ENCODE measurements at places on chromosomes 16 and 17.

DNA sequence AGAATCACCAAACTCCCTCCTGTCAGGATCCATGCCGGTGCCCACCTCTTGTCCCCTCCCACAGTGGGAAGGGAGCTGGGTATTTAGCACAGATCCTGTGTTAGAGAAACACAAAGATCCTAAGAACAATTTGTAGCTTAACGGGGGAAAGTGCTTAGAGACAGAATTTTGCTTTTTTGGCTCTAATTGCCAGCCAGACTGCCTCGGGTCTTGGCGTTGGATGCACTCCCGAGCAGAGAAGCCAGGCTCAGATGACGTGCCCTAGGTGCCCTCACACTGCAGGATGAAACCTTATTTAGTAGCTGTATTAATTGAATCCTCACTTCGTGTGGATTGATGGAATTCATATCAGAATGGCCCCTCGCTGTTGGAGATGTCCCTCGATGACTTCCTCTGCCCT lies 22.5 kb upstream of the MAF start:
- no peak for DNase-seq

DNA sequence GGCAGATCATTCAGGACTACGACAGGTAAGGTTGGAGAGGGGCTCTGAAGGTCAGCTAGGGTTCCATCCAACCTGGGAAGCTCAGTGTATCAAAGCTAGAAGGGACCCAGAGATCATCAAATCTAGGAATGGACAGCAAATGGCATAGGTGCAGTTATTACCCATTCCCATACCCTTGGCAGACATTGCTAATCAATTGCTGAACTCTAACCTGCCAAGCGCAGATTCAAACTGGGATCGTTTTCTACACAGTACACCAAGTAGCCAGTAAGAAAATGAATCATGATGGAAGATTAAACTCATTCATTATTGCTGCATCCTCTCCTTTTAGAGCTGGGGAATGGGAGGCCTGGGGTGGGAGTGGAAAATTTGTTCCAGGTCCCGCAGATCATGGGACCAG lies 33.6 kb downstream of the CPNE2 start:
- no peak for DNase-seq

GRCh38 chr17:75288770-75289114 lies 491 bp downstream of the SLC25A19 start:
- DNase-seq, result no peak

- DNase-seq, result no peak
Measured at GRCh38 chr17:6578491-6578890, 22.1 kb upstream of the PITPNM3 start.

- DNase-seq, result no peak
Measured at GRCh38 chr16:82149536-82149935, 20.5 kb downstream of the MPHOSPH6 start.

- no peak for DNase-seq
Measured at GRCh38 chr16:4491898-4492297, 15.7 kb downstream of the HMOX2 start.

DNA sequence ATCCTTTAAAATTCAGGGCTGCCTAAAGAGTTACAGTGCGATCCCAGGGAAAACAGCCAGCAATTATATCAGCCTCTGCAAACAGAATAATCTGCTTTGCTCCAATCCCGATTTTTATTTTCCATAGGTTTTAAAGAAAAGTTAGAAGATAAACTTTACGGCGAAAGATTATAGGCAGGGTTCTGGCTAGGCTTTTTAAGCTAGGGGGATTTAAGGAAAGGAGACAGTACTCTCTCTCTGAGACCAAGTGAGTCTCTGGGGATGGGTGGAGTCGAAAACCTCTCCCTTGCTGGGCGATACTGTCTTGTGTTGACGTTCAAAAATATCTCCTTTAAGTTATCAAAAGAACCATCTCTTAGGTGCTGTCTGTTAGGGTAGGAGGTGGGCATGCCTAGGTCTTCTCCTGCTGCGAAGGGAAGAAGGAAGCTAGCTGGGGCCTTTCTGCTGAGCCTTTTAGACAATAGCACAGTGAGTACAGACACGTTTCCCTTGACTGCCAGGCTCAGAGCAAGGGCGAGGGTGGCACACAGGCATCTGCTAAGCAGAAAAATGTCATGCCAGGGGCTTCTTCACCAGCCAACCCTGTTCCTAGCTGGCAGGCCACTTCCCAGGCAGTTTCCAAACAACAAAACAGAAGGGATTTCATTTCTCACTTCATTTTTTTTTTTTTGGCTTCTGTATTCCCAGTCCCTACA lies 167.9 kb upstream of the MAF start:
- DNase-seq, result no peak

DNA sequence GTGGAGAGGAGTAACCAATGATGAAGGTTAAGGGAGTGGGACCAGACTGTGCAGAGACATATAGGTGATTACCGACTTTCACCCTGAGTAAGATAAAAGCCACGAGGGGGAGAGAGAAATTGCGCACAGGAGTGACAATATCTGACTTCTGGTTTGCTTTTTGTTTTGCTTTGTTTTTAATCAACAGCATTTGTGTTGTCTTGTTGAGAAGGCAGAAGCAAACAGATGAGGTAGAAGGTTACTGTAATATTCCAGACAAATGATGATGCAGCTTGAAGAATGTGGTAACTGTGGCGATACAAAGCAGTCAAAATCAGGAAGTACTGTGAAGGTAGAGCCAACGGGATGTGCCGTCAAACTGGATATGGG lies 7.5 kb downstream of the PELP1 start:
- DNase-seq, result peak; percentile 63

GRCh38 chr17:48545022-48545375 lies at the start of gene HOXB2:
HOXB2 (minus strand) TSS chr17:48545109; CDS start chr17:48544911, 198 bp downstream.
- no peak for DNase-seq

DNA sequence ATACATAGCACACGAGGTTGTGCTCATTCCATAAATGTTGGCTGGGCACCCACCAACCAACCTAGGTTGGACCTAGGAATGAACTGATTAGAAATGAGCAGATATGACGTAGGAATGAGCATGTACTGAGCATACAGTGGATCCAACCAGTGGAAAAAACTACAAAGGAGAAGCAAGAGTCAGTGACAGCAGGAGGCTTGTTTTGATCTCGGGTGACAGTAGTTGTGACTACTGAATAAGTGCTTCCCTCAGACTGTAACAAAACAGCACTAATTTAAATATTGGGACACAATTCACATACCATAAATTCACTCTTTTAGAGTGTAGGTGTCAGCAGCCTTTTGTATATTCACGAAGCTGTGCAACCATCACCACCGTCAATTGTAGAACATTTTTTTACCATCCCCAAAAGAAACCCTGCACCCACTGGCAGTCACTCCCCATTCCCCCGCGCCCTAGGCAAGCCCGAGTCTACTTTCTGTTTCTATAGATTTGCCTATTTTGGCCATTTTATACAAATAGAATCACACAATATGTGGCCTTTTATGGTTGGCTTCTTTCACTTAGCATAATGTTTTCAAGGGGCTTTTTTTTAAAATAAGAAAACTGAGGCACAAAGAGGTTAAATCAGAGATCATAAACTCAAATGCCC lies 7.0 kb downstream of the VAC14 start:
- DNase-seq, result no peak

DNA sequence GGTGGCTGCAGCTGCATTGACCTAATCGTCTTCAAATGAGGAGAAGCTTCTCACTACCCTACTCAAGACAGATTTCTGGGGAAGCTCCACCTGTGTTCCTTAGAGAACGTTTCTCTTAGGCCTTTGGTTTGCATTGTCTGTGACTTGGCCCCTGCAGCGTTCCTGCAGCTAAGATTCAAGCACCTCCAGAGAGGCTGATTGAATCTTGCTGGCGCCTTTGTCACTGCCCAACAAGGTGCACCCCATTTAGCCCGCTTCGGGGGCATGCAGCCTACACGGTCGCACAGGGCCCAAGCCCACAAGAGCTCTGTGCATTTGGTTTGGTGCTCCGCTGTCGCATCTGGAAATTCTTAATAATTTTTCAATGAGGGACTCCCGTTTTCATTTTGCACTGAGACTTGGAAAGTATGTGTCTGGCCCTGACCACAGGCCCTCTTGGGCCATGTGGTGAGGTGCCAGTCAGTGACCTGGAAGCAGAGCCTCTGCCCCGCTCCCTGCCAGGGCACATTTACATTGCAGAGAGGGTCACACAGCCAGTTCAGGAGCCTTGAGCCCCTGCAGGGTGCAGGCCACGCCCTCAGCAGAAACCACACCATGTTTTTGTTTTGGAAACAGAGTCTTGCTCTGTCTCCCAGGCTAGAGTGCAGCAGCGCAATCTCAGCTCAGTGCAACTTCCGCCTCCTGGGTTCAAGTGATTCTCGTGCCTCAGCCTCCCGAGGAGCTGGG lies 51.1 kb upstream of the CACNG5 start:
- no peak for DNase-seq

DNA sequence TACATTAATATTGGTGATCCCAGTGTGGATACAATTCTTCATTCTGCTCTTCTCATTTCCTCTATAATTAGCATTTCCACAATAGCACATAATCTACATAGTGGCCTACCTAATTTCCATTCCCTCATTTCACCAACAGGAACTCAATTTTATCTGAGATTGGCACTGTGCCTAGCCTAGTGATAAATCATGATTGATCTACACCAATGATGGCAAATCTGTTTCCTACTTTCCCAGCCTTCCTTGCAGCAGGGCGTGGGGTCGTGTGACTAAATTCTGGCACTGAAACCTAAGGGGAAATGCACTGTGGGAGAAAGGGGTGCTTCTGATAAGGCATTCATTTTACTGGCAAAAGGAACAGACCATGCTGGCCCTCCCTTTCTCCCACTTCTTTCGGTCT lies 66.6 kb upstream of the TOM1L1 start:
- no peak for DNase-seq

- no peak for DNase-seq
Measured at GRCh38 chr17:56798916-56799315, 34.8 kb downstream of the C17orf67 start.

All from central memory CD4-positive, alpha-beta T cell (primary cell).